Stimulated activated CD8-positive, alpha-beta memory T cell treated with anti-CD3 and anti-CD28 coated beads, Interleukin-7, amount 100 ng/mL, for 1 hour (primary cell): ENCODE measurements at places on chromosomes 13 and 19.
A peak's percentile ranks its signal among the peaks of the same experiment; 100 is the strongest.

DNA sequence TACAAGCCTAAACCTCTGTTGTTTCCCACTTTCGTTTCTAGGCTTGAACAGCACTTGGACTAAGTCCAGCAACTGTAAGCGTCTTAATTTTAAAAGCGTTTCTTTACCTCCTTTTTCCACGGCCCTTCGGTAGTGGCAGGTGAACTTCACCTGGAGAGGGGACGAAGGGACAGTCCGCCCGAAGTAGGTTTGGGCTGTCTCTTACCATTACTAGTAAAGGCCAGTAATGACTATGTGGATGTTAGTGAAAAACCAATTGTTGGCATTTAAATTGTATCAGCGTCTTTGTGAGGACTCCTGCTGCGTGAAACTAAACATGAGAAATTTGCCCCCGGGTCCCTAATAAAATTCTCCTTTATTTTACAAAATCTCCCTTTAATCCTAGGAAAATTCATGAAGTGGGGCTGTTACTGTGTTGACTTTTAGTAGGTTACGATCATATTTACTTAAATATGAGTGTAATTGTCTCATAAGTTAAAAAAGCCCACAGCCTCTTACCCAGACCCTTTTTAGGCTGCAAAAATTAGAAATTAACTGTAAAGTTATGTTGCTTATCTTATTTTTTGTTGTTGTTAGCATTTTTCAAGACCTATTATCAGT, 983 bp downstream of the ITM2B start:
- DNase-seq, result no peak

DNA sequence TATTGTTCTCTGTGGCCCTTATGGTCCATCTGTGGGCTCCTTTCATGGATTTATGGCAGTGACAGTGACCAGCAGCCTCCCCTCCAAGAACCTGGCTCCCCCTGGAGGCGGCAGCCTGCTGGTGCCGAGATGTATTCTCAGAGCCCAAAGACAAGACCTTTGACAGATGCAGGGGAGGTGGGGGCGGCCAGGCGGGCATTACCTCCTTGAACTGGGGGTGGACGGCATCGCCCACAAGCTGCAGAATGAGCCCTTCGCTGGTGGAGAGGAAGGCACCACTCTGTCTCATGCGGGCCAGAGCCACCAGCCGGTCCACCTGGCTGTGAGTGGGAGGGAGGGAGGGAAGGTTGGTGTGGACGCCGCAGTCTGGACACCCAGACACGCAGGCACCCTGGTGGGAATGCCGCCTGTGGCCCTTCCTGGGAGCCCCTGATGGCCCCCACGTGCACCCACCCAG, 6.6 kb downstream of the ISOC2 start:
- no peak for DNase-seq

- DNase-seq, result no peak
Observed at GRCh38 chr13:46676378-46676725, 120.6 kb downstream of the ESD start.

DNA sequence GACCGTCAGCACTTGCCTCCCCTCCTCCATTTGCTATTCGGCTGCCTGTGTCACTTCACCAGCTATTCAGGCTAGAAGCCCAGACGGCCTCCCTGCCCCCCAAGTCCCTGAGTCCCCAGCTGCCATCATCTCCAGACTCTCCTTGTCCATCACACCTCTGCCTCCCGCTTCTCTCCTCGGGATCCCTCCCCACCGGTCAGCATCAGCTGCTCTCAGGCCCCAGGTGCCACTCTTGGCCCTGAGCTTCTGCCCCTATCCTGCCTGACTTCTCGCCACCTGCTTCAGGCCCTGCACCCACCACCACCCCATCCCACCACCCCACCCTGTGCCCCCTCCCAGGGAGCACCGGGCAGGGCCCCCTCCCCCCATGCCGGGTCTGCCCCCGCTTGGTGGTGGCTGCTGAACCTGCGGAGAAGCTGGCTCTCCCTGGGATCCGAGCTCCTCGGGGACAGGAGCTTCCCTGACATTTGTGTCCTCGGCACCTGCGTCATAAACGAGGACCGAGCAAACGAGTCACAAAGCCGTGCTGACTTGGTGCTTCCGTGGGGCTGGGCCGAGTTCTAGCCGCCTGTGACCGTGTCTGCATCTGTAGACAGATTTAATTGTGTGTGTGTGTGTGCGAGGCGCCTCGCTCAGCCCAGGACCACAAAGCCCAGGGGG, 70.3 kb upstream of the MCF2L start:
- DNase-seq, result no peak

GRCh38 chr19:51508059-51508733, 6.6 kb upstream of the SIGLEC12 start:
- DNase-seq, result no peak

DNA sequence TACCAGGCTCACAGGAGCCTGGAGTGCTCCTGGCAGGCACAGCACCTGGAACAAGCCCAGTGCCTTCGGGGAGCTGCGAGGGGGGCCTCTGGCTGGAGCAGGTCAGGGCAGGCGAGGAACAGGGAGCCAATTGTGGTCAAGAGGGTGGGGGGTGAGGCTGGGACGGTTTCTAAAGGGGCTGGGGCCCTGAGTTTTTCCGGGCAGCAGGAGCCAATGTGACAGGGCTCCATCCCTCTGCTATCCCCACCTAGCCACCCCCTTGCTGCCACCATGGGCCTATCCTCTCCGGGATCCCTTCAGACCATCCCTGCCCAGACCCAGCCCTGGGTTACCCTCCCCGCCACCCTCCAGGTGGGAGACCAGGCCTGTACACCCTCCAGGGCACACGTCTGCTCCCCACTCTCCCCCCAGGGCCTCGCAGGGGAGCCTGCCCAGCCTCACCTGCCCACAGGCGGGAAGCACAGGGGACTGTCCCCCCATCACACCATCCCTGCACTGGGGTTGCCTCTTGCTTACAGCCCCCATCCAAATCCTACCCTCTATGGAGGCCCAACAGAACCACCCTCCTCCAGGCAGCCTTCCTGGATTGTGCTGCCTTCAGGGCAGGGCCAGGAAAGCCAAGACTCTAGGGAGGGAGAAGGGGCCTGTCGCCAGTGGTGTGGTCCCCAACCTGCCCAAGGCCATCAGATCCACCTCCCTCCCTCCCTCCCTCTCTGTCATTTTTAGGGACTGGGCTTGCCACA, 121.0 kb downstream of the URI1 start:
- DNase-seq, result no peak

DNA sequence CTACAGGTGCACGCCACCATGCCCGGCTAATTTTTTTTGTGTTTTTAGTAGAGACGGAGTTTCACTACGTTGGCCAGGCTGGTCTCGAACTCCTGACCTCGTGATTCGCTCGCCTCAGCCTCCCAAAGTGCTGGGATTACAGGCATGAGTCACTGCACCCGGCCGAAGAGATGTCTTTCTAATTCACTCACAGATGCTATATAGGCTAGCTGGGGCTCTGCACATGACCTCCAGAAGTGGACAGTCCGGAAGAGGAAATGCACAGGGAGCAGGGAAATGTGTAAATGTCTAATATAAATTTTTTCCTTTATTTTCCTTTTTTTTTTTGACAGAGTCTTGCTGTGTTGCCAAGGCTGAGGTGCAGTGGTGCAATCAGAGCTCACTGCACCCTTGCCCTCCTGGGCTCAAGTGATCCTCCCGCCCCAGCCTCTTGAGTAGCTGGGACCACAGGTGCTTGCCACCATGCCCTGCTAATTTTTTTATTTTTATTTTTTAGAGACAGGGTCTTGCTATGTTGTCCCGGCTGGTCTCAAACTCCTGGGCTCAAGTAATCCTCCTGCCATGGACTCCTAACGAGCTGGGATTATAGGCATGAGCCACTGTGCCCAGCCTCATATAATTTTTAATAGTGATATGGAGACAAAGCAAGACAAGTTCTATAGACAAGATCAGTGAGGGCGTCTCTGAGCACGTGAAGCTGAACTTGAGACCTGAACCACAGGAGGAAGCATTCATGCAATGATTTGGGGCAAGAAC, 8.4 kb downstream of the GIPC1 start:
- no peak for DNase-seq

- DNase-seq, result no peak
Observed at GRCh38 chr19:39351537-39352064, 9.4 kb downstream of the SAMD4B start.

GRCh38 chr13:47119575-47120235, 222.9 kb upstream of the HTR2A start:
- no peak for DNase-seq

- peak; percentile 76 for DNase-seq
Observed at GRCh38 chr19:40598121-40598917, 2.9 kb upstream of the LTBP4 start.

GRCh38 chr19:40717325-40717879, 490 bp downstream of the ITPKC start:
- no peak for DNase-seq

GRCh38 chr13:46982856-46983582, 86.2 kb upstream of the HTR2A start:
- no peak for DNase-seq

GRCh38 chr19:44212866-44213346, 574 bp downstream of the ZNF227 start:
- DNase-seq, result no peak

DNA sequence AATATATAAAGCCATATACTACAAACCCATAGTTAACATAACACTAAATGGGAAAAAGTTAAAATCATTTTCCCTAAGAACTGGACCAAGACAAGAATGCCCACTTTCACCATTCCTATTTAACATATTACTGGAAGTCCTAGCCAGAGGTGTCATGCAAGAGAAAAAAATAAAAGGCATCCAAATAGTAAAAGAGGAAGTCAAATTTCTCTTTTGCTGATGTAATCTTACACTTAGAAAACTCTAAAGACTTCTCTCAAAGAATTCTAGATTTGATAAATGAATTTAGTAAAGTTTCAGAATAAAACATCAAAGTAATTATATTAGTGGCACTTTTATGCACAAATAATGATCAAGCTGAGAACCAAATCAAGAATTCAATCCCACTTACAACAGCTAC, 678.9 kb upstream of the SLITRK5 start:
- DNase-seq, result no peak

- no peak for DNase-seq
Observed at GRCh38 chr19:16945762-16946465, 57.1 kb downstream of the F2RL3 start.

DNA sequence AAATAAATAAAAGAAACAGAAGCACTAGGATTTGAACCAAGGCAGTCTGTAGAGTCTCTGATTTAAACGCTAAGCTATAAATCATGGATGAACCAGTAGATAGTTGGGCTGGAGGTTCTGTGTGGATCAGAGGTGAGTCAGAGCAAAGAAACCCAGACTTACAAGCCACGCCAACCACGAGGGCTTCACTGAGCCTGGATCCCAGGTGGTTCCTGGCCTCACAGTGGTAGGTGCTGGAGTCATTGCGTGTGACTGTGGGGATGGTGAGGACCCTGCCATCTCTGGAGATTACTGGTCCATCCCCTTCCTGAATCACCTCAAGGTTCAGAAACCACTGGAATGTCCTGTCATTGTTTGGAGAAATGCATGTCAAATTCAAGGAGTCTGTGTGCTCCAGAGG, 19.3 kb upstream of the CEACAM20 start:
- no peak for DNase-seq

GRCh38 chr19:49201042-49201441, 43.5 kb downstream of the TRPM4 start:
- no peak for DNase-seq

- DNase-seq, result peak; percentile 6
Observed at GRCh38 chr19:23817519-23817918, 58.8 kb upstream of the ZNF681 start.

GRCh38 chr19:11387162-11388034, 3.3 kb upstream of the EPOR start:
- DNase-seq, result no peak

GRCh38 chr13:60922576-60923231, 492.9 kb downstream of the PCDH20 start:
- no peak for DNase-seq

DNA sequence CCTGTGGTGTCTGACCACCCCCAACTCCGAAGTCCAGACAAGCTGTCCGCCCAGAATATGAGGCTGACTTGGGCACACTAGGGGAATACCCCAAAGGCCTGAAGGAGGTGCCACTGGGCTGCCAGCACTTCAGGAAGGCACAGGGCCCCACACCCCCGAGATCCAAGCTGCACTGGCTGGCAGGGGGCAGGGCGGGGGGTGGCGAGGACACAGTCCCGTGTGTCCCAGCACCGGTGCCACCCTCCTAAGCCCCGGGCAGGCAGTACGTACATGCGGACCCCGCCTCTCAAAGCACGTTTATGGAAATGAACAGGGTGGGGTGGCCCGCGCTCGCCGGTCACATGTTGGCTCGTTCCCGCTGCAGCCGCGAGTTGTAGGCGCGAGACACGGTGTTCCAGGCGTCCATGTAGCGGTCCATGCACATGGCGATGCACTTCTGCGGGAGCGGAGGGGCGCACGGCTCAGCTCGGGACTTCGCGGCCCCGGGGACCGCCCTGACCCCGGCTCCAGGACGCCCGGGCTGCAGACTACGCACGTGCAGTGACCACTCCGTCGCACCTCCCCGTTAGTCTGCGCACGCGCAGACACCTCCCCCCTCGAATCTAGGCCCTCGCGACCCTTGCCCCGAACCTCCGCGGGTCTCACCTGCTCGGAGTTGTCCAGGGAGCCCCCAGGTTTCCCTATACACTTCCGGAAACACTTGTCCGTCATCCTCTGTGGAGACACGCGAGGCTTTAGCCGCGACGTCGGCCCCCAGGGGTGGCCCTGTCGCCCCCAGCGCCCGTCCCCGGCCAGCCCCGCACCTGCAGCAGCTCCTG, 566 bp downstream of the TIMM13 start:
- DNase-seq, result no peak

GRCh38 chr19:3340340-3340739, 26.0 kb upstream of the NFIC start:
- DNase-seq, result no peak

DNA sequence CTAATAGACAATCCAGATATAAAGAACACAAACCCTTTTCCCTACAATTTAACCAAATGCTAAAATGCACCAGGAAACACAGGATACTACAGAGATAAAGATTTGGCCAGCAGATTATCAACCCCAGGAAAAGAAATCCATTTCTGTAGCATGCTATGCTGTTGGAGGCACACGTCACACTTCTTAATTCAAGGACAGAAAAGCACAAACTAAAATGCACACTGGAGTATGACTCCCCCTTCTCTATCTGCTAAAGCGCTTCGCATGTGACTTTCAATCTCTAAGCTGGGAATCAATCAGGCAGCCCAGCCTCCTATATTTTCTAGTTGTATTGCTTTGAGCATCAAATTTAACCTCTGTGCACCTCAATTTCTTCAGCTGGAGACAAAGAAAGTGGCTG, 22.2 kb downstream of the ABCC4 start:
- DNase-seq, result no peak

- DNase-seq, result no peak
Observed at GRCh38 chr13:102854675-102855074, 8.8 kb downstream of the ERCC5 start.

GRCh38 chr13:86731987-86732386, 932.8 kb upstream of the SLITRK6 start:
- no peak for DNase-seq

GRCh38 chr19:7973883-7974282, 30.4 kb upstream of the TIMM44 start:
- DNase-seq, result no peak

DNA sequence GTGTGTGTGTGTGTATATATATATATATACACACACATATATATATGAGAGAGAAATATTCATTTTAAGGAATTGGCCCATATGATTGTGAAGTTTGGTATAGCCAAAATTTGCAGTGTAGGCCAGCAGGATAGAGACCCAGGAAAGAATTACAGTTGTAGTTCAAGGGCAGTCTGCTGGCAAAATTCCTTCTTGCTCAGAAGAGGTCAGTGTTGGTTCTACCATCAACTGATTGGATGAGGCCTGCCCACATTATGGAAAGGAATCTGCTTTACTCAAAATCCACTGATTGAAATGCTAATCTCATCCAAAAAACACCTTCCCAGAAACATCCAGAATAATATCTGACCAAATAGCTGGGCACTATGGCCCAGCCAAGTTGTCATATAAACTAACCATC, 24.0 kb downstream of the RNF6 start:
- DNase-seq, result no peak
